Renal pelvis (tissue), 12 donors: ENCODE measurements at places on chromosomes 11 and 22. TPM values are rescaled to one million over a fixed set of nuclear protein-coding genes. Genes with fewer than 3 reads are reported as not detected.
A peak's percentile ranks its signal among the peaks of the same experiment; 100 is the strongest.

DNA sequence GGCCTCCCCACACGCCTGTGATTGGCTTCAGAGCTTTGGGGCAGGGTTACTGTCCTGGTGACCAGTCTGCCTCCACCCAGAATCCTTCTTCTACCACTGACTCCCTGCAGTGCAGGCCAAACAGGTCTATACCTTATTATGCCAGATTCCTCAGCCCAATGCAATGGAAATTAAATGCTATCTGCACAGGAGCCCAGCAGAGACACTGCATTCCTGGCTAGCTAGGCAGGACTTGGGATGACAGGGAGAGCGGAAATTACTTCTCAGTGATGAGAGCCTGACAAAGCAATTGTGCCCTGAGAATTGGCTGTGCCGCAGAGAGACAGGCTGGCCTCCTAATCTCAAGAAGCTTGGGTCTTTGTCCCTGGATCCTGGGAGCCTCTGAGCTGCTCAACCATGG is 143.8 kb upstream of the NCAM1 start:
- DNase-seq: no peak

STX3 gene
- 62.7 TPM for polyA plus RNA-seq

BRSK2 gene
- polyA plus RNA-seq: 0.98 TPM

GRCh38 chr11:59644528-59644927 is 24.3 kb downstream of the PATL1 start:
- no peak for DNase-seq

- DNase-seq: no peak
Observed at GRCh38 chr11:33320814-33321330, 63.7 kb downstream of the HIPK3 start.

DNA sequence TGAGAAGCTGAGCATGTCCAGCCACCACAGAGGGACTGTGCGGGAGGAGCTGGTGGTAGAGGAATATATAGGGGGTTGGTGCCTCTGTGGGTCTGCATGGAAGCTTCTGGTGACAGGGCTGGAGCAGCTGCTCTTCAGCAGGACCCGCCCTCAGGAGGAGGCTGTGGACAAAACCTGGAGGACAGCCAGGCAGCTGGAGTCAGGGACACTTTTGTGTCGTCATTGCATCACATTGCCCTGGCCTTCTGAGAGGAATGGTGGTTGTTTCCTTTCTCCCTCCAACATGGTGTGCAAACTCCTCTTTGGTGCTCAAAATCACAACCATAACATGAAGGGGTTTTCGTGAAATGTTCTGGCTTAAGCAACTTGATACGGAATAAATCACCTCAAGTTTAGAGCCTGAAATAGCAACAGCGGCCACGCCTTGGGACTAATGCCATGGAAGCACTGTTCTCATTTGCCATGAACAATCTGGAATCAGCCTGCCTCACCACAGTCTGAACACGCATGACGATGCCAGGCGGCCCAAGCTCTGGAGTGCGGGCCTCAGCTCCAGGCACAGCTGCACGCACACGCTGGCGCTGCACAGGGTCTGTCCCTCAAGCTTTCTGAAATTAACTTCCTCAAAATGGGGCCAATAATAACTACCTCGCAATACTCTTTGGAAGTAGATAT is 17.1 kb upstream of the CSRP3 start:
- no peak for DNase-seq

APOL4 gene
- 6.1 TPM for polyA plus RNA-seq

DNA sequence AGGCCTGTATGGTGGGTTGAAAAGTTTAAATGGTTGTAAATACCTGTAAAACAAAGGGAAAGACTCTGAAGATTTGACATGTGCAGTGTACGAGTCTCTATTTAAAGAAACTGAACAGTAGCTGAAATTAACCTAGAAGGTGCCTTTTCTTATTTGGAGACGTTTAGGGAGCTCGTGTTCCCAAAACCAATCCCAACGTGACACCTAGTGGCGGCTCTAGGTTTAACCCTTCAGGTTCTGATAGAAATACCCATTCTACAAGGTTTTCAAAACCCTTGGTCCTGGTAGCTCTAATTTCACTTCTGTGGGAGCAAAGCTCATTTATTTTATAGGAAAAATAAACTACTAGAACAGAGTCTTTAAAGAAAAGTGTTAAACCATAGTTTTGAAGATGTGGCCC is 258.3 kb downstream of the LRRC4C start:
- peak; percentile 45 for DNase-seq

DNA sequence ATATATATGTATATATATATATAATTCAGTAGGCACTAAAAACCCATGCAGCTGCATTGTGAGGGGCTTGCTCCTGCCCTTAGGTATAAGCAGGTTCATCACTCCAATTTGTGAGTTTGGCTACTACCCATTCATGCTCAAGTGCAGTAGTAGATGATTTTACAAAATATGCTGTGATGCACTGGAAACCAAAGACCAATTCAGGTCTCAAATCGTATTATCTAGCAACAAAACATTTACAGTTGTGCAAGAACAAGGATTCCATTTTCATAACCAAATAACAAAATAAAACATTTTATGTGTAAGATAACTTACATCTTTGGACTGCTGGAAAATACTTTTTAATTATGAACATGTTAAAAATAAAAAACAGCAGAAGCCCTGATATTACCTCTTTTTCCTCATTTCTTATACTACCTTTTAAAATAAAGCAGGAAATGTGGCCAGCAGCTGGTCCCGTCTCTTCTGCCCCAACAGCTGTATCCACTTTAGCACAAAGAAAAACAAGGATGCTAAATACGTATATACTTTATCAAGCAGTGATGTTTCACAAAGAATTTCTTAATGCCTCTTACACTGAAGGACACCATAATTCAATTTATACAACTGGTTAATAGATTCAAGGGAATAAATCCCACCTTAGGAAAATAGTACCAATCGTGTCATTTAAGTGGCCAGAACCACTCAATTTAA is 2.8 kb downstream of the CREBZF start:
- no peak for DNase-seq

TMPRSS13 gene
- polyA plus RNA-seq: 0.71 TPM

DNA sequence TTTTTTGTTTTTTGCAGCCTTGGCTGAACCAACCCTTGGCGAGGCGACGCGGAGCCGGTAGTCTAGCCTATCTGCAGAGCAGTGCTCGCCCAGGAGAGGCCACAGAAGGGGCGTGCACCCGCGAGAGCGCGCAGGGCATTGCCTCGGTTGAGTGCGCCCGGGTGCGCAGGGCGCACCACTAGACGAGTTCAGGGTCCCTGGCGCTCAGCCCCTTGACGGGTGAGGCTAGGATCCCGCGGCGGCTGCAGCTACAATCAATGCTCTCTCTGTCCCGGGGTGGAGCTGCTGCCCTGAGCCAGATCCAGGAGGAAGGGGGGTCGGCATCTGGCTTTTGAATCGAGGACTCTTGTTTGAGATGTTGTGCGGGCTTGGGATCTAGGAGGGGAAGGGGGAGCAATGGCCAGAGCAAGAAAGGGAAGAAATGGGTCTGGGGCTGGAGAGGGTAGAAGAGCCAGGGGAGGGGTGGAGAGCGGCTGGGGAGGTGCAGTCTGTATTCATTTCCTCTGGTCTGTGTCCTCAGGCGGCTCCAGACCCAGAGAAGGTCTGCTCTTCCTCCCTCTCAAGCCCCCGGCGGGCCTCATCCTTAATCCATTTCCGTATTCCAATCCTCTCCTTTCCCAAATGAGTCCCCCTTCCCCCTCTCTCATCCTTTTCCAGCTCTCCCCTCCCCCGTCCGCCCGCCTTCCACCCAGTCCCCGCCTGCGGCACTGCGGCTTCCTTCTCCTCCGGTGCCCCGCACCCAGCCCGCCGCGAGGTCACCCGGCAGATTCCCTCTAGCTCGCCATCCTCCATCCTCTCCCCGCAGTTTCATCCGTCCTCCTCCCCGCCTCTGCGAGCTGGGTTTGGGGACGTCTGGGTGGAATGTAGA is 797 bp downstream of the THY1 start:
- DNase-seq: peak; percentile 39

DNA sequence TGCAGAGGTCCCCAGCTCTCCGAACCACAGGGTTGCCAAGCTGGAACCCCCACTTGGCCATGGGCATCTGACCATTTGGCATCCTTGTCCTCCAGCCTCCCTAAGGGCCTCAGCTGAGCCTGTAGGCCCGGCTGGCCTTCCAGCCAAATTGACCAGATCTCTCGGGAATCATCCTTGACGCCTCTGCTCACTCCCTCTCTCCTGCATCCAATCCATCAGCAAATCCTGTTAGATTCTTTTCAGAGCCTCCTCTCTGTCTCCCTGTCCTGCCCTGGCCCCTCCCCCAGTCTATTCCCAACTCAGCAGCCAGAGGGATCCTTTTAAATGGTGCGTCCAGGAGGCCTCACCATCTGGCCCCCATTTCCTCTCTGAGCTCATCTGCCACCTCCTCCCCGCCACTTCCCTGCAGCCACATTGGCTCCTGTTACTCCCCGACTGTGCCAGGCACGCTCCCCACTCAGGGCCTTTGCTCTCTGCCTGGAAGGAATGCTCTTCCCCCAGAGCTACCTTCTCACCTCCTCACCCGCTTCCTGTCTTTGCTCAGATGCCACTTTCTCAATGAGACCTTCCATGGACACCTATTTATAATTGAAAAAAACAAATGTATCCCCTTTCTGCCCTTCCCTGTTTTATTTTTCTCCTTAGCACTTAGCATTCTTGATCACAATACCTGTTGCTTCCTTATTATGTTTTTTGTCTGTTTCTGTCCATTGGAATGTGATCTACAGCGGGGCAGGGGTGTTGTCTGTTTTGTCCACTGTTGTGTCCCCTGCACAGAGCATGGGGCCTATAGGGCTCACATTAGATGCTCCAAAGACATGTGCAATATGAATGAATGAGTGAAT is 78.1 kb downstream of the NFAM1 start:
- DNase-seq: no peak

DNA sequence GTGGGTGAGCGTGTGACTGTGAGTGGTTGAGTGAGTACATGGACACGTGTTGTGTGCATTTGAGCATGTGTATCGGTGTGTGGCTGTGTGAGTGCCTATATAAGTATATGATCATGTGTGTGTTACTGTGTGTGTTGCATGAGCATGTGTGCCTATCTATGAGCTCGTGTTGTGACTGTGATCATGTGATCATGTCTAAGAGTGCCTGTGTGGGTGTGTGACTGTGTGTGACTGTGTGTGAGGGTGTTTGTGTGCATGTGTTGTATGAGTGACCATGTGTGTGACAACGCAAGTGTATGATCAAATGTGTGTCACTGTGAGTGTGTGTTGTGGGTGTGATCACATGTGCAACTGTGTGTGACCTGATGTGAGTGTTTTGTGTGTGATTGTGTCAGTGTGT is 88.8 kb downstream of the UBASH3B start:
- DNase-seq: no peak

GLYAT gene
- 172 TPM for polyA plus RNA-seq

- DNase-seq: no peak
Observed at GRCh38 chr11:3199537-3200295, 18.9 kb downstream of the MRGPRG start.

- no peak for DNase-seq
Observed at GRCh38 chr11:7016011-7016410, 4.1 kb downstream of the ZNF214 start.

DNA sequence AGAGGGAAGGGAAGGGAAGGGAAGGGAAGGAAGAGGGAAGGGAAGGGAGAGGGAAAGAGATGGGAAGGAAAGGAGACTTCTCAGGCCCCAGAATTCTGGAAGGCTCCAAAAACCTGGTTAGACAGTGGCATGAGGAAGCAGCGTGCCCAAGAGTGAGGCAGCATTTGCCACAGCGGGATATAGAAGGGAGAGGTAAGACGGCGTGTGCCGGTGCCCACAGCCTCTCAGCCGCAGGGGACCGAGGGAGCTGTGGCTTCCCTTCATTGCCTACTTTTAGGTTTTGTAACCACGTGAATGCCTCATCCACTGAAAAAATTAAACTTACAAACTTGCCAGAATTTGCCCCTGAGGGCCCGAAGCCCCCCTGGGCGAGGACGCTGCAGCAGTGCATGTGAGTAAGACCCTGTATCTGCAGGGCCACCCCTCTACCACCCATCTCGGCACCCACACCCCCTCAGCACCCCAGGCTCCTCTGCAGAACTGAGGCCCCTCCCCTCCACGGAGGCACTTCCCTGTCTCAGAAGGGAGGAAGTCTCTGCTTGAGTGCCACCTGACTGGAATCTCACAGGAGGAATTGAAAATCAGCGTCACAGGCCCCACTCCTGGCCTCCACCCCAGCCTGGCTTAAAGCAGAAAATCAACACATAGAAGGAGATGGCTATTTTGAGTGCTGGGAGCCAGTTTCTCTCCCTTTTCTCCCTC is 58.1 kb downstream of the LINC01488 start:
- peak; percentile 16 for DNase-seq
